ENCODE measurements at places on chromosomes 5 and 9.

- no peak for DNase-seq
These were observed 193.3 kb upstream of the SNX2 start for GRCh38 chr5:122581629-122582028.

DNA sequence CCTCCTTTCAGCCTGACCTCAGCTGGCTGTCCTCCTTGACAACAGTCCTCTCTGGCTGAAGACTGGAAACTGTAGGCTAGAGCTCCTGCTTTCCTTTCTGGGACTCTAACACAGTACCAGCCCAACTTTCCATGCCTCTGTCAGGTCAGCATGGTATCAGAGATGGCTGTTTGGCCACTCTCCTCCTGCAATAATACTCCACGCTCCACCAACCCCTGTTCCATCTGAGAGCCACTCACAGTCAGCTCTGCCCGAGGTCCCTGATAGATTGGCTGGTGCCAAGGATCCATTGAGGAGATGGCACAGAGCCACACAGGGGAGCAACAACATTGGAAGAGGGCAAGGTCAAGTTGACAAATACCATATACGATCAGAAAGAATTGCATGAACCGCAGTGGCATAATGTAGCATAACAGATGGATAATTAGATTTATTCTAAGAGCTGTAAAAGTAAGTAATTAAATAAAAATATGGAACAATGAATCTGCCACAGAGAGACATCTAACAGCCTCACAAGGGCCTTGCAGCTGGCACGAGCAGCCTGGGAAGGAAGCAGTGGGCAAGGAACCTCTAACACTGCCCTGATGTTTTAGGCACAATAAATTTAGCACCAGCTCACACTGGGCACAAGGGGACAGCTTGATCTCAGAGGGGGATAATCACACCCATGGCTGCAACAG, 94.3 kb upstream of the LRRTM2 start:
- no peak for DNase-seq

DNA sequence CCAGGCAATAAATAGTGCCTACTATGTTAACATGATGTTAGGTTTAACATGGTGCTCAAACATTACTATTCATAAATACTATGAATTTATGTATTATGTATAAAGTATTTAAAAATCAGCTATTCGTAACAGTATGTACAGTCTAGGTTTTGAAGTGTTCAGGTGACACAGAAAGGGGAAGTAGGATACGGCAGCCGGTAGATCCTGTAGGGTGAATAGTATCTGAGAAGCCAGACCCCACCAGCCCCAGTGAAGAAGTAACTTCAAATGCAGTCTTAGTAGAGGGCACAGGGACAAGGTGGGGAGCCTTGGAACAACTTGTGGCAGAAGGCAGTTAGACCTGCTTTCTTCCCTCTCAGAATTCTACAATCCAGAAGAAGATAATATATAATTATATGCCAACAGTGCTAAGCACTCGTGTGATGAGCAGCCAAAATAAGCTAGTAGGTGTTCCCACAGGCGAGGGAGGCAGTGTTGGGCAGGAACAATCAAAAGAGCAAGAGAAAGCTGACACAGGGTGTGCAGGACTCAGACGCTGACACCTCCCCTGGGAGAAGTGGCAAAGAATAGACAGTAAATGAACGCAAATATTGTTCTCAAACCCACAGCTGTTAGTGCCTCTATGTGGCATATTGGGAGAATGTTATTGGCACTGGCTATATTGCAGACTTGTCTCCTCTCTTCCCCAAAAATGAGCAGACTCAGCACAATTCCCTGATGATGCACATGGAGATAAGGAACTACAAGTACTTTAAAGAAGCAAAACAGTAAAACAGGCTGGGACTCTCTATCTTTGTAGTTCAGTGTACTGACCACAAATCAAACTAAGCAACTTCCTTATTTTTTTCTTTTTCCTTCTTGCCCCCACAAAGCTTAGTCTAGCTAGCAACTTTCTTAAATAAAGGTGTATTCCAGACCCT, 4.6 kb downstream of the ZNF367 start:
- no peak for DNase-seq

- DNase-seq: no peak
These were observed 110.8 kb upstream of the SLC30A5 start for GRCh38 chr5:68983043-68983442.

GRCh38 chr9:100072805-100073204, 26.0 kb downstream of the ERP44 start:
- DNase-seq: no peak
